RPMI7951 (cell line): ENCODE measurements at places on chromosomes 4 and X. TPM values are rescaled to one million over a fixed set of nuclear protein-coding genes. Genes with fewer than 3 reads are reported as not detected.

DNA sequence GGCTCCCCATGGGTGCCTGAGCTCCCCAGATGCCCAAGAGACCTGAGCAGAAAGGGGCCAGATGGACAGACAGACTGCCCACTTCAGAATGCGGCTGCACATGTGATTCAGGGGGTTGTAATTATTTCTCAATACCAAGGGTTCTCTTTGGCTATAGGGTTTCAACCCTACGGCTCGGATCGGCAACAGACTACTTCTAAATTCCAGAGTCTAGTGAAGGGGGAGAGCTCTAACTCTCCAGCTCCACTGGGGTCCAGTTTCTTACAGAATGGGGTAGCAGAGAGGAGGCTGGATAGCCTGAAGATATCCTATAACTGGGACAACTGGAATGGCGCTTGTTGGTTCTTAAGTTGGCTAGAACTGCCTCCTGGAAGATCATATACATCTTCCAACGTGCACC lies 136.3 kb downstream of the MGST2 start:
- DNase-seq: no peak

DNA sequence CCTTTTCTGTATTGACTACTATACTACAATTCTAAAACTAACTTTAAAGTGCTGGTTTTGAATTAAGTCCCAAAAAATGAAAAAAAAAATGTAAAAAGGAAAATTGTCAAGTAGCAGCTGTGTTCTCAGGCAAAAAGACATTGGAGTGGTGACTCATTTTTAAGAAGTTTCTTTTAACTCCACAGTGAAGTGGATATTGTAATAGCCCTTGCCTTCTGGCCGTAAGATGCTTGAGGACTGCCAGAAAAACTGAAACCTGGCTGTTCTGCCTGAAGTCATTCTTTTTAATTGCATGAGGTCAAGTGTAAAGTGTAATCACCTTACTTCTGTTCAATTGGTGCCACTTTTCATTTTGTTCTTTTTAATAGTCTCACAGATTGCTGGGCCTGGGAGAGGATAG lies 28.9 kb downstream of the SPANXD start:
- no peak for DNase-seq

- peak; percentile 75 for DNase-seq
Measured at GRCh38 chrX:68186552-68187262, 246.6 kb downstream of the OPHN1 start.

The FAM53A gene
- 0.78 and 1.1 TPM in 2 replicates for total RNA-seq

The LGI2 gene
- total RNA-seq: not detected in 2 replicates

The FHDC1 gene
- total RNA-seq: 0.36 and 0.49 TPM in 2 replicates

The FRMD7 gene
- total RNA-seq: 0.10 TPM in 1 of 2 replicates, not detected in the other

The SLC6A8 gene
- 4.7 and 5.2 TPM in 2 replicates for total RNA-seq
